ENCODE measurements at places on chromosomes 1 and 21.

DNA sequence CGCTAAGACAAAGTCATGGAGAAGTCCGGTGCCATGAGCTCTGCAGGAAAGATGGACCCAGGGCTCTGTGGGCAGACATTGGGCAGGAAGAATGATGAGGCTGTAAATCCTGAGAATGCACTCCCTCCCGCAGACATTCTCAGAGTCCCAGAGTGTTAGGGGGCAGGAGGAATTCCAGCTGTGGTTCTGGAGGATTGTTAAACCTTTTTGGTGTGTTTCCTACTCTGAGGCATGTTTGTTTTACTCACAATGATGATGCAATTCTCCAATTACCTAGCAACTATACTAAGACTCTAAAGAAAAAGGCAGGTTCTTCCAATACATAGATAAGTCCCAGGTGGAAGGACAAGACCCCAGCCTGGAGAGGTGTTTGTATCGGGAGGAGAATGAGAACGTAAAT, 2.8 kb upstream of the CAPN9 start:
- no peak for DNase-seq

DNA sequence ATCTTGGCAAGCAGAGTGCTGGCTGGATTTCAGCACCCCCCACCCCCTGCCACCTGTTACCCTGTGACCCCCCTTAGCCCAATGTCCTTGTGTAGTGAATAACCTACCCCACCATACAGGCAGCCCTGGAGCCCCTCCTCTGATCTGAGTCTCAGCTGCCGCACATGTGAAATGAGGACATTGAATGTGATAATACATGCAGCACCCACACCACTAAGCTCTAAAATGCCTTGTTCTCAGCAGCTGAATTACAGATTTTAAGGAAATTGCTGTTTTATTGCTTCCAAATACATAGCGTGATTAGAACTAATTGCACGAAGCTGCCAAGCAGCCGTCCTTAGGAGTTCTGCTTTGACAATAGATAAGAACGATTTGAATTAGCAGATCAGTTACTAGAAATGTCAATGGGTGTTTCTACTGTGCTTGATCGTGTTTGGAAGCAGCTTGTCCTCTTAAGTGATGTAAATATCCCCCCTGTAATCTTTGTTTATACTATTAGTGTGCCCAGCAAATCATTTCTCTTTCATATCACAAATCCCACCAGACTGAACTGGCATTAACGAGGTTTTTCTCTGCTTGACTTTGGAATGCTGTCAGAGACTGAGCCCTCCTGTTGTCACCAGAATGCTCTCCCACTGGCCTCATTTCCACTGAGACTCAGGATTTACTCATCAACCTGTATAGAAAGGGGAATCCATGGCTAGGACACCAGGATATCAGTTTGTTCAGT, 4.9 kb downstream of the SLAMF8 start:
- DNase-seq = no peak

DNA sequence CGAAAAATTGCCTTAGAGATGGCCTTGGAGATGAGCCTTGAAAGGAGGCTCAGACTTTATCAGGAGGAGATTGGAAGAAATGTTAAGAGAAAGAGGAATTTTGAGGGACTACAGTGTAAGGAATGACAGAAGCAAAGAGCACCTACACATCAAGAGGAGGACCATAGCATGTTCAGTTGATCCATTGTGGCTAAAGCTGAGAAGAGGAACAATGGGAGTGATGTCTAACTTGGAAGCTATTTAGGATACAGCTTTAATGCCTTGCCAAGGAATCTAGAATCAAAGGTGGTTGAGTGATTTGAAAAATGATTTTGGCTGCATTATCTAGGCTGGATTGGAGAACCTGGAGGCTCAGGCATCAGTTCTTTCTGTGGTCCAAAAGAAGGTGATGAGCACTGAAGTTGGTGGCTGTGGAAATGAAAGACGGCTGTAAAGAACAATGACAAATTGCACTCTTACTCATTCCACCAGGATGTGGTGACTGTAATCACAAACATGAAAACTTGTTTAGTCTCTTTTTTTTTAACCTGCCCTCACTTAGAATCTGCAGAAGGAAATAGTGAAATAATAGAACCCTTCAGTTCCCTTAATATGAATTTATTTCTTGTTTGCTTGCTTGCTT, 11.3 kb downstream of the FAM20B start:
- no peak for DNase-seq

- DNase-seq = no peak
Observed at GRCh38 chr21:37899146-37899545, 17.1 kb downstream of the KCNJ6 start.

GRCh38 chr1:9376430-9376829, 83.7 kb downstream of the SPSB1 start:
- DNase-seq = no peak

DNA sequence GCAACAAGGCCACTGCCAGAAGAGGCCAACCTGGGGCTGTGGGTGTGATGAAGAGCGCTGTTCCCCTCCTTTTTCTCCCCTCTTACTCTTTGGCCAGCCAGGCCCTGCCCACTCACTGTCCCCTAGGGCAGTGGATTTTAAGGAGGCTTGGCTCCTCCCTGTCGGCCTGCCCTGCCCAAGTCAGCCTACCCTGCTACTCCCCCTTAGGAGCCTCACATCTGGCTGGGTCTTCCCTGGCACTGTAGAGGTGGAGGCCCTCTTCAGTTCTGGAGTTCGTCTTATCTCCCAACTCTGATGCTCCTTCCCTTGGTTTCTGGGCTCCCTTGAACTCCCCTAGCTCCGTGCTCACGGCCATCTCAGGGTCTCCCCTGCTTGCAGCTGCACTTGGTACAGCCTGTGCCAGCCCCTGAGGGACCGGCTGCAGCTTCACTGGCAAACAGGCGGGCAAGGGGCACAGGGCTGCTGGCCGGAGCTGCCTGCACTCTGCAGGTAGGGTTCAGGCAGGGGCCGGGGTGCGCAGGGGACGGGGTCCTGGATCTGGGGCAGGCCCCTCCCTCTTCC, 4.0 kb downstream of the AMPD2 start:
- DNase-seq = no peak
